Activated T-helper 1 cell treated with anti-CD3 and anti-CD28 coated beads, Interleukin-2, amount 50 U/mL, for 16 hours (primary cell): ENCODE measurements at places on chromosomes 2 and 18.

DNA sequence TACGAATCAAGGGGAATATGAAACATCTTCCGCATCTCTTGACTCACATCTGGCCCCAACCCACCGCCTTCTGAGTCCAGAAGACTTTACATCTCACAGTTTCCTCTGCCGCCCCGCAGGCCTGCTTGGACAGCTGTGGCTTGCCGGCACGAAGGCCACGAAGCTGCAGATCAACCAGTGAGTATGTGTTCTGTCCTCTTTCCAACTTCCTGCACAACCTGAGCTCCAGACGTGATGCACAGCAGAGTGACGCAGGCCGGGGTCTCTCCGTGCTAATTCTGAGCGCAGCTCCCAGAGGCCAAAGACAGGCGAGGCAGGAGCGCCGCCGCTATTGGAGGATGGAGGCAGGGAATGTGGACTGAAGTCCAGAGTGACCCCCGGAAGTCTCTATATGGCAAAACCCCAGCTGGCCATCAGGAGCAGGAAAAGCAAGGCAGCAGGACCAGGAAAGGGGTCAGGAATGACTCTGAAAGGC lies 93.5 kb downstream of the ZCCHC2 start:
- DNase-seq: no peak

- no peak for DNase-seq
These were observed 1533.6 kb downstream of the LRP1B start for GRCh38 chr2:140597205-140597604.

DNA sequence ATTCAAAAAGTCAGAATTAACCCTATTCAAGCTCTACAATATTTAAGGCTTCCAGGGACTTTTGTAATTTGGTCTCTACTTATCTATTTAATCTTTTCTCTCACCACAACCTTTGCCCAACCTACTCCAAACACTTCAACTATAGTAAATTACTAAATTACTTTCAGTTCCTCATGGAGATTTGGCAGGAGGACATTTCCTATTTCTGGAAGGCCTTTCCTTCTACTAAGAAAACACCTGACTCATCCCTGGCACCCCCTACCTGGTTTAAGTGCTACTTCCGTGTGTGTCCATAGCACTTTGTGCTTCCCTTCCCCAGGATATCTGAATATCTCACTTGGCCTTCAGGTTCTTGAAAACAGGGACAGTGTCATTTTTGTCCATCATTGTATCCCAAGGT lies 96.3 kb downstream of the UPP2 start:
- no peak for DNase-seq

GRCh38 chr2:129087133-129087813 lies 768.6 kb upstream of the HS6ST1 start:
- no peak for DNase-seq

GRCh38 chr2:189318761-189319160 lies 122.5 kb upstream of the WDR75 start:
- DNase-seq: no peak

DNA sequence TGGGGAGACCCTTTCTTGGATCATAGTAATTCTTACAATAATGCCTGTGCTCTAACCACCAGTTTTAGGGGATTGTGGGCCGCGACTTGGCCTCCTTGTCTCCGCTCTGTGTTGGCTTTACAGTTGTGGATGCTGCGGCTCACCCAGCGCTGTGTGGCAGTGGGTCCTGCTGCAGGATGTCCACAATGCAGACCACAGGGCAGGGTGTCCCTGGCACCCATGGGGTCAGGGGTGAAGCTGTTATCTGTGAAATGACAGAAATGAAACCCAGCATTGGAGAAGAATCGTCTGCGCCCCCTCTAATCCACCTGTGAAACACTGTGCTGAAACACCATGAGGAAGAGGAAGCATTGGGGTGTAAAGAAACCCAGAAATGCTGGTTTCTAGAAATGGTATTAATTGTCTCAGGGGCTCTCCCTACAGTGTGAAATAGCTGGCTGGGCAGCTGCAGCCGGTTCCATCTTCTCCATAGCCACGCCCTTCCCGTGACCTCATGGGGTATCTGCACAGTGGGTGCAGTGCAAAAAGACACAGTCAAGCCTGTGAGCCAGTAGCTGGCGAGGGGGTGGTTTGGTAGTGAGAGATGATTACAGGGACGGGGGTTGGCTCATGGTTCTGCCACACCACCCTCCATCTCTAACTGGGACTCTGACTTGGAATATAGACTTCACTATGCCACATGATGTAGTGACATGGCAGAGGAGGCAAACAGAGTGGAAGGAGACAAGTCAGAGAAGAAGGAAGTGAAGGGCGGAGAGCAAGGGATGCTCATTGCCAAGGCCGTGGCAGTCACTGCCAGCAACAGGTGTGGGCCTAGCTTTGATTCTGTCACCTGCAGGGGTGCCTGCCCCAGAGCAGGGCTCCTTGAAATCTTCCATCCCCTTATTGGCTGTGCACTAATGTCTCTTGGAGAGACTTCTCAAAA lies 16.2 kb downstream of the INPP4A start:
- DNase-seq: no peak

- DNase-seq: no peak
These were observed 13.8 kb downstream of the HJURP start for GRCh38 chr2:233840520-233840919.

DNA sequence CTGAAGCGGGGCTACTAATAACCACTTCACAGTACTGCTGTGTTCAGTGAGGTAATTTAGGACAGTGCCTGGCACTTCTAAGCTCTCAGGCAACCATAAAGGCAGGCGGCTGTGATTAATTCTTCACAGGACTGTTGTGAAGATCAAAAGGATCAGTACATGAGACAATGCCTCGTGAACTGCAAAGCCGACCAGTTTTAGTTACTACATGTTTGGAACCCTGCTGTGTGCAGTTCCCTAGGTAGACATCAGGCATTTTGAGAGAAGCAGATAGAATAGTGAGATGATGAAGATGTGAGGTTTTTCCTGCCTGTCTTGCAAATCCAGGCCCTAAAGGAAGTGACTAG lies 19.1 kb downstream of the EFHD1 start:
- no peak for DNase-seq
